ENCODE measurements at places on chromosomes 1 and 21.

- no peak for DNase-seq
Measured at GRCh38 chr21:36542312-36543101, 62.6 kb upstream of the CLDN14 start.

DNA sequence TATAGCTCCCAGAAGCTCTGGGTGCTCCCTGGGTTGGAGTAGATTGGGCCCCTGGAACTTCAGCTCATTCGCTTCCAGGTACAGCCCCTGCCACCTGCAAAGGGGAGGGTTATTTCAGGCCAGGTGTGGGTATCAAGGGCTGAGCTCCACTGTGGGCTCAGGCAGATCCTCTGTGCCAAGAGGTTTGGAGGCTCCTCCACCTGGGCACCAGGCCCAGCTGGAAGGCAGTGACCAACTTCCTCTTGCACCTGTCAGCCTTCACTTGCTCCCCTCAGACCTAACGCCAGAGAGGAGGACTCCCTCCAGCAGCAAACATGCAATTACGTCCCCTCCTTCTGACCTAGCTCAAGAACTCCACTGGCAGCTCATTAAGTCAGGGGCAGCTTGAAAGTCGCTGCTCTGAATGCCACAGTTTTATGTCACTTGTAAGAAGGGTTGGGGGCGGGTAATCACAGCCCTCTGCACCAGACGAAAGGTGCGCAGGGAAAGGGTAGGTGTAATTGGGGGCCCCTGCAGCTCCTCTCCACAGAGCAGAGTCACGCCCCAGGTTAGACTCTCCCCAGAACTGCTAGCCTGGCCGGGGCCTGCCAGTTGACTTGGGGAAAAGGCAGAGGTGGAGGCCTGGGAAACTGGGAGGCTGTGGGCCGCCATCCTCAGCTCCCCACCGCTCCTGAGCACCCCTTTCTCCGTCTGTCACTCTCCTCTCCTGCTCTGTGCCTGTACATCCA lies 125.0 kb upstream of the TMPRSS2 start:
- no peak for DNase-seq

- DNase-seq, result no peak
Measured at GRCh38 chr1:84508510-84508909, 2.1 kb upstream of the GNG5 start.

- DNase-seq, result no peak
Measured at GRCh38 chr1:55786396-55786795, 571.2 kb upstream of the USP24 start.

DNA sequence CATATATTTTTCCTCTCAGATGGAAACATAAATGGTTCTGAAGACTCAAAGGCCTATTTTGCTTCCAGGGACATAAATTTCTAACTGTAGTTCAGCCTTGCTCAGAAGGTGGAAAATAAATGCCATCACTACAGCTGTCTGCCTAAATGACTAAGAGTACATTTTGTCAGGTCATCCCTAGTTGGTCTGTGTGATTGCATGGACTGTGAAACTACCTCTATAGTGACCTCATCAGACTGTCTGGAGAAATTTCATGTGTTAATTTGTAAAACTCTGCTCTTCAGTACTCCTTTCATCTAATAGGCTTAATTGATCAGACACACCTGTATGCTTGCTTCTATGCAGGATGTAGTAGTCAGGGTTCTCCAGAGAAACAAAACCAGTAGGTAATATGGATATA lies 886.9 kb downstream of the AMY1C start:
- no peak for DNase-seq

DNA sequence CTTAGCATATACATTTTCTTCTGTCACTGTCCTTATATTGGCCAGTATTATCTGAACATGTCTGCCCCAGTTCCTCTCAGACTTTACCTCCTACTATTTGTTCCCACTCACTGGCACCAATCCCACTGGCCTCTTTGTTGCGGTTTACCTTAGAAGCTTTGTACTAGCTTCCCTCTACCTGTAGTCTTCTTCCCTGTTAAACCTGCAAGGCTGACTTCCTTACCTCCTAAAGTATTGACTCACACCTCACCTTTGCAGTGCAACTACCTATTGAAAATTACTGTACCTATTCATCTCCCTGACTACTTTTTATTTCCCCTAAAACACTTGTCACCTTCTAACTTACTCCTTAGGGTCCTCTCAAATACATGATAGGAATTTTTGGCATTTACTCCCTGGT lies 111.1 kb downstream of the CLEC20A start:
- DNase-seq, result no peak

GRCh38 chr1:39047374-39048229 lies 21.5 kb downstream of the NDUFS5 start:
- no peak for DNase-seq

DNA sequence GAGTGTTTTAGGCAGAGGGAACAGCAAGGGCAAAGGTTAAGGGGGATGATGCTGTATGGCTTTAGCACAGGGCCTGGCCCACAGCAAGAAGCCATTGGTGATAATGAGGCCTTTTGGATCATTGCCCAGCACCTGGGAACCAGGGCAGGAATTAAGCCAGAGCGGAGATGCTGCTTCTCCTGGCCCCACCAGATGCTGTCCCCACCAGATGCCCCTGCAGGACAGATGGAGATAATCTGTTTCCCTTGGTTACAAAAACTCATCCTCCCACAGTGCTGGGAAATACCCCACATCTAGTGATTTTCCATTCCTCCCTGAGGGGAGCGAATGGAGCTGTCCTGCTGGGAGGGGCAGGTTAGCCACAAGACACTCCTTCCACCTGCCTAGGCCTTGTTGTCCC lies 18.8 kb downstream of the OPRD1 start:
- no peak for DNase-seq

GRCh38 chr1:77057994-77058585 lies 161.1 kb downstream of the PIGK start:
- DNase-seq, result no peak

GRCh38 chr1:215526147-215526845 lies 40.8 kb upstream of the KCTD3 start:
- no peak for DNase-seq

- DNase-seq, result no peak
Measured at GRCh38 chr21:42237577-42237976, 18.6 kb downstream of the ABCG1 start.

DNA sequence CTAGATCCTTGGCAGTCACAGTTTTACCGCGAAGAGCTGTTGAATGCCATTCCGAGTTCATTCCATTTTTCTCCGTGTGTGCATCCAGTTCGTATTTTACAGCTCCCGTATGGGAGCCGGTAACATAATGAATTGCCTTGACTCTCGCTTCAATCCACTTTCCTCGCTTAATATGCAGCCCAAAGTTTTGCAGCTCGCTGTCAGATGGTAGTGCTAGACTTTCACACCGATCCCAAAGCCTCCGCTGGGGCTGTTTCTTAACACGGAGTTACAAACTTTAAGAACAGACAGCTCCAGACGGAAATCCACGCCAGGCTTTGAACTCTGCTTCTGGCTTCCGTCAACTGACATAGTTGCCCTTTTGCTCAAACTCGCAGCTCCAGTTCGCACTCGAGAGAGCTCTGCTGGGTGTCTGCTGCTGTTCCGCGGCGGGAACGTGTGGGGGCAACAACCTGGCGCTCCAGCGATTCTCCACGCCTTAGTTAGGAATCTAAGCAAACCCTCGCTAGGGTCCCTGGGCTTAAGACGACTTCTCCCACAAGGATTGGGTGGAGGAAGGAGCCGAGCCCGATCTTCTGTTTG lies 3.5 kb upstream of the ARID1A start:
- peak; percentile 53 for DNase-seq

DNA sequence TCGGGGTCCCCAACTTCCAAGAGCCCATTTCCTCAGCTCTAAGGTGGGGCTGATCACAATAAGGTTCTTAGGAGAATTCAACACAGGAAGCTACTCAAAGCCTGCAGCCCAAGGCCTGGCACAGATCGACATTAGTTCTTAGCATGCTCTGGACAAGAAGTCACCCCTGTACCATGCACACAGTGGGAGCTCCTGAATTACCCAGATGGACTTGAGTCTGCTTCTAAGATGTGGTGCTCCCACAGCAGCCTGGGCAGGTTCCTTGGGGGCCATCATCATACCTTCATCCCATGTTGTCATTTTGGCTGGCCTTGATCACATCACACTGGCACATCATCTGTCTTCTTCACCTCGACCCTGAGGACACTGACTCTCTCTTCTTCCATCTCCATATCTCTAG lies 153.3 kb upstream of the VAMP3 start:
- DNase-seq, result no peak

GRCh38 chr1:23801338-23801748 lies 789 bp upstream of the GALE start:
- DNase-seq, result no peak

- DNase-seq, result no peak
Measured at GRCh38 chr1:65420590-65421350, at the start of the genes LEPR and LEPROT. TSS of gene LEPR (plus strand) at chr1:65420668. CDS start at chr1:65565566, 144,898 bp downstream. TSS of gene LEPROT (plus strand) at chr1:65420668. CDS start at chr1:65420725, 57 bp downstream.

GRCh38 chr1:234458352-234459017 lies 20.5 kb downstream of the TARBP1 start:
- DNase-seq, result no peak

DNA sequence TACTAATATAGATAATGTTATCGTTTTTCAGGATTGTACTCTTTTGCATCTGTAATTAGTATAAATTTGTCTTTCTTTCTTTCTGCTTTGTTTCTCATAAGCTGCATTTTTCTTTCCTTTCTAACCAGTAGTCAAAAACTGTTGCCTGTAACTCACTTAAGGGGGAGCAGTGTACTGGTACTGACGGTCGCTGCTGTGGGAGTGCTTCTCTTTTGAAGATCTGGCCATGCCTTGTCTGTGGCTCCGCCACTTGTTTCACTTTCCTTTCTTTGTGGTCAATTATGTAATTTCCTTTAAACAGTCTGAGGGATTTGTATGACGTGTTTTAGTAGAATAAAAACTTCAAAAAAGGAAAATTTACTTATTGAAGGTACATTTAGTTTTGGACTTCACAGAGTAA lies 37.0 kb downstream of the MIA3 start:
- DNase-seq, result peak; percentile 52

DNA sequence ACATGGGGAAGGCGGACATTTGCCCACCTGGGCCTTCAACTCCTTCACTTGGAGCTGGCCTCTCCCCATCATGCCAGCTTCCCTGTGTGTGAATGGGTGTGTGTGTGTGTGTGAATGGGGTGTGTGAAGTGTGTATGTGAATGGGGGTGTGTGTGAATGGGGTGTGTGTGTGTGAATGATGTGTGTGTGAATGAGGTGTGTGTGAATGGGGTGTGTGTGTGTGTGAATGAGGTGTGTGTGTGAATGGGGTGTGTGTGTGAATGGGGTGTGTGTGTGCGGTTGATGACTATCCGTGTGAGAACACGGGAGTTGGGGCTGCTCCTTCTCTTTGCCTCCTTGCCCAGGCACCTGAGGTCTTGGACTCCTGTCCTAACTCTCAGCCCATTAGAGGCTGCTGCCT lies 9.6 kb downstream of the MFSD2A start:
- DNase-seq, result no peak

- no peak for DNase-seq
Measured at GRCh38 chr1:213200630-213201029, 149.6 kb downstream of the RPS6KC1 start.

DNA sequence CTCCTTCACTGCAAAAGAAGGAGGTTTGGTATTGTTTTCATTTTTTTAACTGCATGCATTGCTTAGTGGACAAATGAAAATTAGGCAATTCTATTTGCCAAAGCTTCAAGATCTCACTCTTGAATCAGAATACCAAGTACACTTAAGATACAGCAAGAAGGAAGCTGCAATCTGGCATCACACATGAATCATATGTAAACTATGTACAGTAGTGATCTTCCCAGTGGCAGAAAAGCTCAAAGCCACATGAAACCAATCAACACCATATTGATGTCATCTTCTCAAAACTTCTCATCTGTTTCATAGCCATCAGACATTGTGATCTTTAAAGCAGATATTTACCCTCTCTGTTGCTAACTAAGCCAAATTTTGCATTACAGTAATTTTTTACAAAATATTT lies 550.1 kb downstream of the LTN1 start:
- no peak for DNase-seq

GRCh38 chr1:65650682-65651081 lies 142.0 kb upstream of the PDE4B start:
- no peak for DNase-seq

DNA sequence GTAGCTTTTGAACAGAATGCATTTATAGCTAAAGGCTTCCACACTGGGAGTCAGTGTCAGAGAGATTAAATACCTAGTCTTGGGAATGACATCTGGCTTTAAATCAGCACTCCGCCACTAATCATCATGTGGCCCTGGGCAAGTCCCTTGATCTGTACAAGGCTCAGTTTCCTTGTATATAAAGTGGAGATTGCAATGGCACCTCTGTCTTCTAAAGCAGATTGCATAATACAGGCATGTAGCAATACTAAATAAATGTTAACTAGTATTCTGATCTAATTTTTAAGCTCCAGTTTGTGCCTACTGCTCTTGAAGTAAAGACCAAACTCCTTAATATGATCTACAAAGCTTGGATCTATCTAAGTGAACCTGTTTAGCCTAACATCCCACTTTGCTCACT lies 249.4 kb downstream of the PLPP3 start:
- no peak for DNase-seq

GRCh38 chr1:192575499-192576189 lies at the start of gene RGS1:
TSS of gene RGS1 (plus strand) at chr1:192575773. CDS start at chr1:192575793, 20 bp downstream.
- DNase-seq, result peak; percentile 37
